ENCODE measurements at places on chromosomes 16 and 17.

DNA sequence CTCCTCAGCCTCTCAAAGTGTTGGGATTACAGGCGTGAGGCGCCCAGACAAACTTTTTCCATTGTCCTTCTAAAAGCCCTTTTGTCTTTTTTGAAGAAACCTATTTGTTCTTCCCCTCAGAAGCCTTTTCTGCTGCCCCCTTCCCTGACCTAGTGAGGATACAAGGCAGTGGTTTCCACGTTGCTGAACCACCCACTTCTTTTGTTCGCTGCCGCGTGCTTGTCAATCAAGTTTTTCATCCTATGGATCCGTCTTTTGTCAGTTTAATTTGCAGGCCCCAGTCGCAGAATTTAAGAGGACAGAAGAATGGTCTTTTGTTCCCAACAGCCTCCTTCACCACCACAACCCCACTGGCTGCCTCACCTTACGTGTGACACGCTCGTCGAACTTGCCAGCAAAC, 20.2 kb upstream of the GNG13 start:
- DNase-seq, result no peak

- no peak for DNase-seq
Observed at GRCh38 chr16:11211061-11211976, 44.7 kb downstream of the SOCS1 start.

- no peak for DNase-seq
Observed at GRCh38 chr16:68345351-68345810, 34.6 kb downstream of the PRMT7 start.

GRCh38 chr16:82835487-82836155, 208.9 kb downstream of the CDH13 start:
- no peak for DNase-seq

DNA sequence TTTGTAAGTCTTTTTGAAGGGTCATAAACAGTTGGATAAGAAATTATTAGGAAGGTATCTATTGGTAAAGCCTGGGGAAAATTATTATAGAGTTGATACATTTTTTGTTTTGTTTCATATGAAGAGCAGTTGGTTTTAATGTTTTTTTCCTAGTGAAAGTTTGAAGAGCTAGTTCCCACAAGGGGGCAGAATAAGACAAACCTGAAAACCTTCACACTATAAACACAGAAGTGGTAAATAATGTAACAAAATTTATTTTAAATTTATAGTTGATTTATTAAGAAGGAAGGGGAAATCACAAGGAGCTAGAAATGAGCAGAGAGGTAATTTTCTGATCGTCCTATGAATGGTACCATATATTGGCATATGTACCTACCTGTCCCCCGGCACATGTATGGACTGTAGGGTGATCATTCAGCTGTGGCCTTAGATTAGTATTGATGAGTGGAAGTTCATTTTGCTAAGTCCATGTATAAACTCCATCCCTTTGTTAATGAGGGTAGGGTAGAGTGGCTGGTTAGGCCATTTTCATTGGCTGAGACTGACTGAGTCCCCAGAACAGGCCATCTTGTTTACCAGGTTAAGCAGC, 116.3 kb downstream of the TANC2 start:
- DNase-seq, result peak; percentile 53

DNA sequence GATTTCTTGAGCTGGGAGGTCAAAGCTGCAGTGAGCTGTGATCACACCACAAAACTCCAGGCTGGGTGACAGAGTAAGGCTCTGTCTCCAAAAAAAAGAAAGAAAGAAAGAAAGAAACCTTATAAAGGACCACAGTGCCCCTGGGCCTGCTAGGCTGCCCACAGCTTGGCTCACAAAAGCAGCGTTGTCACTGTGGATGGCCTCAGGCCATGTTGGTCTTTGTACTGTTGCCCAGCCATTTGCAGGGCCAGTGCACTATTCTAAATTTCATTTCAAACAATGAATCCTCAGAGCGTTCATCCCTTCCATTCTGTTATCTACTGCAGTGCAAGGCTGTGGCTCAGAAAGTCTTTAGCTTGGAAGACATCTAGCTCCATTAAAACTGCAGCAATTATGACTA, 208.4 kb downstream of the SLC39A11 start:
- DNase-seq, result no peak

- DNase-seq, result no peak
Observed at GRCh38 chr16:89266521-89267134, 49.1 kb downstream of the ZNF778 start.

DNA sequence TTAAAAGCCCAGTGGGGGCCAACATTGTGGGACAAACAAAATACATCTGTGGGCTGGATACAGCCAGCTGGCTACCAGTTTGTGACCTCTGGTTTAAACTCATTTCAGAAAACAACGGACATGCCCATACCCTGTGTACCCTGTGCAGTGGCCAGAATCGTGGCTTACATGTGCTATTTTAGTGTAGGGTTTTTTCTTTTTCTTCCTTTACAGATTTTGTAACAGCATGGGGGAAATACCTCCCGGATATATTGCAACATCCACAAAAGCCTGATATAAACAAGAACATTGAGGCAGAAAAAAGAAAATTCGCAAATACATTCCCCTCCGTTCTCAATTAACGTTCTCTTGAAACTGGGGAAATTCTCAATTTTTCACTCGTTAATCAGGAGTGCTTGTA, 7.3 kb downstream of the HS3ST4 start:
- DNase-seq, result no peak

- no peak for DNase-seq
Observed at GRCh38 chr16:57876210-57876609, 73.9 kb upstream of the KIFC3 start.

DNA sequence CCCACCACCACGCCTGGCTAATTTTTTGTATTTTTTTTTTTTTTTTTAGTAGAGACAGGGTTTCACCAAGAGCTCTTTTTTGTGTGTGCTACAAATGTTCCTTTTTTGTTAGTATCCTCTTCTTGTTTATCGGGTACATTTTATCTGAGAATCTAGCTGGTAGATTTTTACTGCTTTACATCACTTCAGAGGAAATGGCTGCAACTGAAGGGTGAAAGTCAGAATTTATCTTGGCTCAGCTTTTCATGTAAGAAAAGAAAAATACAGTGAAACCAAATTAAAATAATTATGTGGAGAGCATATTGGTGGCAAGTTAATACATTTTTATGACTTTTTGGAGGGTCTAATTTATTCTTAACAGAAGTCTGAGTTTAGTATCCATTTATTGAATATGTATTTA, 26.0 kb downstream of the CBFB start:
- DNase-seq, result no peak

- DNase-seq, result no peak
Observed at GRCh38 chr17:2703181-2703580, 8.4 kb downstream of the CLUH start.

GRCh38 chr17:16001226-16001897, 1.7 kb downstream of the TTC19 start:
- DNase-seq, result no peak

- peak; percentile 54 for DNase-seq
Observed at GRCh38 chr16:9049241-9049640, 42.2 kb upstream of the HAPSTR1 start.

DNA sequence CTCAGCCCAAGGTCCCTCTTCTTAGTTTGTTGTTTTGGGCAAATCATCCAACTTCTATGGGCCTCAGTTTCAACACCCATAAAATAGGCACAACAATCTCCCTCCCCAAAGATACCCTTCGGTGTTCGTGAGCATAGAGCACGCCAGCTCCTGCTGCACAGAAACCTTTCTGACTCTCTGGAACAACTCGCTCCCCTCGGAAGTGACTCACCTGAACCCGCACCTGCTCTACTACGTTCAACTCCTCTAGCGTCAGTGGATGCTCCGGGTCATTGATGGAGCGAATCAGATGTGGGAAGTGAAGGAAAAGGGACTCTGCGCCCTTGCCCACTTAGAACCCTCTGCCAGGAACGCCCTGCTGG, 445 bp downstream of the CIAO2B start:
- no peak for DNase-seq

DNA sequence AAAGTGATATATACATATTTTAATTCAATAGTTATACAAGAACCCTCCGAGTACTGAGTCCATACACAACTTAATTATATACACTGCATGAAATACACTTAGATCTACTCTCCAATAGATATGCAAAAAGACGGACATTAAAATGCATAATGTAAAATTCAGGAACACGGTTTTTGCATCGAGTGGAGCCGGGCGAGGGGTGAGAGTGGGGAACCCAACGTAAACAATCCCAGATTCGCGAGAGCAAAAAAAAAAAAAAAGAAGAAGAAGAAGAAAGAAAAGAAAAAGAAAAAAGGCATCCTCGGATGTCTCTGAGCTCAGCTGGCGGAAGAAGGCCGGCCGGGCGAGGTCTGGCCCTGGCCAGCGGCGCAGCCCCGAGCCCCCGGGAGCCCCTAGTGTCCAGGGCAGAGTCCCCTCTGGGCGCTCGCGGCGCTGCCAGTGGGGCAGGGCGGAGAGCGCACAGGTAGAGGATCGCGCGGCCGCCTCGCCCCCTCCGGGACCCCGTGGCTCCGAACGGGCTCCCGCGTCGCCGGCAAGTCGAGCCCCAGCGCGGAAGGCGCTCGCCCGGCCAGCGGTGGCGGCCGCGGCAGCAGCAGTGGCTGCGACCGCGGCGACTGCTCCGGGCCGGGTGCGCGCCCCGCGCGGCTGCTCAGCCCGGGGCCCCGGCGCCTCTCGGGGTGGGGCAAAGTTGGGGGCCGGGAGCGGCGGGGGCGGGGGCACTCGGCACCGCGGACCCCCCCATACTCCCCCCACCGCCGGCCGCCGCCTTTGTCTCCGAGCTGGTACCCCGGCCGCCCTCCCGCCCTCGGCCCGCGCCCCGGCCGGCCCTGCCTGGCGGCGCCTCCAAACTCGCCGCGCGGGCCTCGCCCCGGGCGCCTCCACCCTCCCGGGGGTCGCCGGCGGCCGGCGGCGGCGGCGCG, 9.6 kb upstream of the ZFHX3 start:
- no peak for DNase-seq

GRCh38 chr16:19116711-19117449, 3.1 kb downstream of the ITPRIPL2 start:
- DNase-seq, result no peak

DNA sequence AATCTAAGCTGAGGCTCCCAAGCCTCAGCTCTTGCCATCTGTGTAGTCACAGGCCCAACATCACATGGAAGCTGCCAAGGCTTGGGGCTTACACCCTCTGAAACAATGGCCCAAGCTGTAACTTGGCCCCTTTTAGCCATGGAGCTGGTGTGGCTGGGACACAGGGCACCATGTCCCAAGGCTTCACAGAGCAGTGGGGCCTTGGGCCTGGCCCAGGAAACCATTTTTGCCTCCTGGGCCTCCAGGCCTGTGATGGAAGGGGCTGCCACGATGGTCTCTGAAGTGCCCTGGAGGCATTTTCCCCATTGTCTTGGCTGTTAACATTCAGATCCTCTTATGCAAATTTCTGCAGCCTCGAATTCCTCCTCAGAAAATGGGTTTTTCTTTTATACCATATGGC, 952.3 kb upstream of the GOT2 start:
- no peak for DNase-seq

GRCh38 chr16:54175552-54176375, 110.8 kb downstream of the IRX3 start:
- no peak for DNase-seq

GRCh38 chr16:65700596-65700995, 578.7 kb upstream of the CDH11 start:
- DNase-seq, result no peak

- no peak for DNase-seq
Observed at GRCh38 chr17:58918072-58918471, 162.4 kb downstream of the PPM1E start.

GRCh38 chr17:56934280-56934679, 20.4 kb upstream of the TRIM25 start:
- DNase-seq, result no peak

DNA sequence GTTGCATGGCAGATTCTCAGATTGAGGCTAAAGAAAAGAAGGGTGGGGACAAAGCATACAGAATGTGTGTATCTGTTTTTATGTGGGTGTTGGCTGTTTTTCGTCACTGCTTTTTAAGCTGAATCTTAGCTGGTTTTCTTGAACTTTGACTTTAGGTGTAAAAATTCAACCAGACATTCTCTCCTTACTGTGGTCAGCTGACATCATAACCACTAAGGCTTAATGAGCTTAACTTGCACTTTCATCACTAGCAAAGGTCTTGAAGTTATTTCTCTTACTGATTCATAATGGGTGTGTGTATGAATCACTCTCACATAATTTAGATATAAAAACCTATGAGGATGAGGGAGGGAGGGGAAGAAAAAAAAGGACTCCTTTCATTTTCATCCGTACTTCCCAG, 4.0 kb upstream of the CDC6 start:
- peak; percentile 68 for DNase-seq

GRCh38 chr16:5465714-5466113, 368.1 kb upstream of the EEF2KMT start:
- no peak for DNase-seq

DNA sequence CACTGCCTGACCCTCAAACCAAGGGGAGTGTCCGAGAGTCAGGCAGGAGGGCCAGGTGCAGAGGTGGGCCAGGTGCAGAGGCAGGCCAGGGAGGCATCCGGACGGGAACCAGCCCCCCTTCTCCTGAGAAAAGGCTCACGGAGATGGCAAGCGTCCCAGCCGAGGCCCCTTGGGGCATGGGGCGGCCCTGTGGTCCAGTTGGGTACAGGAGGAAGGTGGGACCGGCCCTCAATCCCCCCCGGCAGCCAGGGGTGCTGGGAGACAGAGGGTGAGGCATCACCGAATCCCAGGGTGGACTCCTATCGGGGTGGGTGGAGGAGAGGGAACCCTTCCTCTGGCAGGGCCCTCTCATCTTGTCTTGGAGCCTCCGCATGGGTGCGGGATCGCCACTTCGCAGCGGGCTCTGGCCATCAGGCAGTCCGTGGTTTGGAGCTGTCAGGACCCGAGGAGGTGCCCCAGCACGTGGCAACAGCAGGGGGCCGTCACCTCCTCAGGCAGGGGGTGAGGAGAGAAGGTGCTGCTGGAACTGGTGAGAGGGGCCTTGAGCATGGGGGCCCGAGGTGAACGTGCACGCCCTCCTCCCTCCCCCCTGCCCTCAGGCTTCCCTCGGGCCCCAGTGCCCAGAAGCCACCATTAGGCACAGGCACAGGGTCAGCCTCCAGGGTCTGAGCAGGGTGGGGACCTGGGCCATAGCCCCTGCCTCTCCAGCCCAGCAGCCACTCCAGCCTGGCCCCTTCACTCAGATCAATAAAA, 38.7 kb upstream of the SLC38A10 start:
- DNase-seq, result no peak

DNA sequence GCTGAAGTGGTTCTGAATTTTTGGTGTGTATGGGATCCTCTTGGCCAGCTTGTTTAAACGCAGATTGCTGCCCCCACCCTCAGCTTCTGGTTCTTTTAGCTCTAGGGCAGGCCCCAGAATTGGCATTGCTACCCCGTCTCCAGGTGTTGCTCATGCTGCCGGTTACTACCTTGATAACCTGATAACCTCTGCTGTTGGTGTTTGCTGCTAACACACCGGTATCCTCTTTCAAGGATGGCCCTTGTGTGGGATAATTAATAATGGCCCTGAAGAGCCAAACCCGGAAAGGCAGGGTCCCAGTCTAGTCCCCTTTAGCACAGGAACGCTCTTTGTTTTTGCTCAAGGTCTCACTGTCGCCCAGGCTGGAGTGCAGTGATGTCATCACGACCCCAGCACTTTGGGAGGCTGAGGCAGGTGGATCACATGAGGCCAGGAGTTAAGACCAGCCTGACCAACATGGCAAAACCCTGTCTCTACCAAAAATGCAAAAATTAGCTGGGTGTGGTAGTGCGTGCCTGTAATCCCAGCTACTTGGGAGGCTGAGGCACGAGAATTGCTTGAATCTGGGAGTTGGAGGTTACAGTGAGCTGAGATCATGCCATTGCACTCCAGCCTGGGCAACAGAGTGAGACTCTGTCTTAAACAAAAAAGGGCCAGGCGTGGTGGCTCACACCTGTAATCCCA, 1.3 kb upstream of the ST3GAL2 start:
- no peak for DNase-seq

GRCh38 chr16:3810198-3810664, 70.3 kb downstream of the CREBBP start:
- no peak for DNase-seq

GRCh38 chr17:41989702-41990419, 23.3 kb downstream of the CNP start:
- no peak for DNase-seq

All from fibroblast of the conjunctiva (primary cell).